ENCODE measurements at places on chromosomes 1 and 21.

DNA sequence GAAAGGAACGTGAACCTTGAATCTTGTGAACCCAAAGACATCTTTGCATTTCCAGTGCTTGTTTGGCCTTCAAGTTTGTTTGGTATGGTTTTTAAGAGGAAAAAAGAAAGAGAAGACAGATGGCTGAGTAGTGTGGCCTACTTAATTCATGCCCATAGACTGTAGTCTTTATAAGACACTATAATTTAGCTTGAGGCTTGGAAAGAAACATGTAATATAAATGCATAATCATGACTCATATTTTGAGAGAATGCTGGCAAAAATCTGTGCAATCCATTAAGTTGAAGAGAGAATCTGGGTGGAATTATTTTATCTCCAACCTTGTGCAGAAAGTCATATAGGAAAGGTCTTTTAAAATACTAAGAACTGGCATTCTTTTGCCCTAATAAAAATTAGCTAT is 179.3 kb downstream of the SIPA1L2 start:
- no peak for DNase-seq

GRCh38 chr21:44949779-44950198 is 10.0 kb downstream of the SLX9 start:
- peak; percentile 62 for DNase-seq

GRCh38 chr1:226425431-226426031 is 17.6 kb upstream of the PARP1 start:
- peak; percentile 34 for DNase-seq

- no peak for DNase-seq
These were observed 143.9 kb downstream of the RGS7 start for GRCh38 chr1:241213139-241213538.

DNA sequence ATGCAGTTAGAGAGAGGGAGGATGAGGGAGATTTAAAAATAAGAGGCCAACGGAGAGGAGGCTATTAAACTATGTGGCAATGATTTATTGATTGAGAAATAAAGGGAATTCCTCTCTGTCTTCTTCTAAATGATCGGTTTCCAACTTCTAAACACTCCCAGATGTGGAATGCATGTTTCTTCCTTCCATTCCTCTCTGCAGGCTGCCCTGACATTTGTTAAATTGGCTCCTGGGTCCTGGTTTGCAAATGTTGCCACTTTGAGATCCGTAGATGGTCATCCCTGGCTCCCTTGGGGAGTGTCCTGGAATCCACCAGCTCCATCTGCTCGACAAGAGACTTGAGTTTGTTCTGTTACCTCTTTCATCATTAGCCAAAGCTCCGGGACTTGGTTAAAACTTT is 10.3 kb upstream of the C1orf198 start:
- DNase-seq, result no peak

All from central memory CD8-positive, alpha-beta T cell (primary cell).